ENCODE measurements at places on chromosomes 11 and 22. TPM values are rescaled to one million over a fixed set of nuclear protein-coding genes. Genes with fewer than 3 reads are reported as not detected.

DNA sequence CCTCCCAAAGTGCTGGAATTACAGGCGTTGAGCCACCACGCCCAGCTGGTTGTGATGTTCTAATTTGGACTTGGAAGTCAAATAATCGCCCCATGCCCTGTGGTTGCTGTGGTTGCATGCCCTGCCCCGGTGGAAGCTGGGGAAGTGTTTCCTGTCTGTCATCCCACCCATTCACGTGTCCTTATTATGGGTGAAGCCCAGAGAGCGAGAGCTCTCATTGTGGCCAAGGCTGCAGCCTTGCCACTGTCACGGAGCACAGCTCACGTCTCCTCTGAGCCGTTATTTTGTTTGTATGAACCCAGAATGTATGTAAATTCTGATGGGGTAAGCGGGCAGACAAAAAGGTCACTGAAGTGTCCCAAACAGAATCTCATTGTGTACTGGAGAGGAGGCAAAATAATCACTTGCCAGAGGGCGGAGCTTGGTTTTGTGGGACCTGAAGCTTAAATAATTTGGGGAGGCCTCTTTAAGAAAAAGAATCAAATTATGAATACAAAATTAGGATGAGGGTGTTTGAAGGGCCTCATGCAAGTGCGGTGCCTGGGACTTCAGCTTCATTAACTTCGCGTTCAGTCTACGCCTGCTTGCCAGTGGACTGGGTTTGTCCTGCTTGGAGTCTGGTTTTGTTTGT is 25.8 kb upstream of the TREH start:
- no peaks in the 10 kb centered on the region for H3K4me1 ChIP-seq
- DNase-seq = no peak
- H3K27ac ChIP-seq = no peak overlapping the region
- no peak overlapping the region for H3K4me3 ChIP-seq

DNA sequence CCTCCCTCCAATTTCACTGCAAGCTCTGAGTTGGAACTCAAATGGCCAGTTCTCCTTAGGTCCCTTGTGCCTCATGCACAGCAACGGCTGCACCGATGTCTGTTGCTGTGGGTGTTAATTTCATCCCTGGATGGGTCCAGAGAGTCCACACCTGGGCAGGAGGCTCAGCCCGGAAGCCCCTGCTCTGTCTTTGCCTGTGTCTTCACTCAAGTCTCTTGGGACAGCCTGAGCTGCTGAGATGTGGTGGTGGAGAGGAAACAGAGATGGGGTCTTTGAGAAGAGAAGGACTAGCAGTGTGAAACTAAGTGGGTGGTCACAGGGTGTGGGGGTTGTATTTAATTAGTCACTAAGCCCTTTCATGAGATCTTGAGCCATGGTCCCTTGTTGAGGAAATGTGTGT is 109.3 kb downstream of the NECTIN1 start:
- DNase-seq = no peak
- H3K4me3 ChIP-seq = no peak overlapping the region
- H3K27me3 ChIP-seq = no peaks in the 10 kb centered on the region
- H3K36me3 ChIP-seq = no peaks in the 10 kb centered on the region

TMEM86A gene
- total RNA-seq = 4.6 TPM

FADD gene
- 7.1 TPM for total RNA-seq

OR2AG2 gene
- not detected for total RNA-seq

TIGD3 gene
- total RNA-seq = not detected
